Muscle of leg (tissue), 16 donors: ENCODE measurements at places on chromosomes 2 and 18.

GRCh38 chr2:118492335-118492734 is 355.1 kb downstream of the EN1 start:
- DNase-seq, result no peak

GRCh38 chr18:43819397-43819796 is 542.1 kb upstream of the SYT4 start:
- DNase-seq, result peak; percentile 16

GRCh38 chr2:173278794-173279526 is 75.7 kb upstream of the CDCA7 start:
- DNase-seq, result no peak

- no peak for DNase-seq
Observed at GRCh38 chr2:5763531-5763930, 71.3 kb downstream of the SOX11 start.

- DNase-seq, result peak; percentile 91
Observed at GRCh38 chr2:88709181-88709631, 17.7 kb downstream of the RPIA start.

DNA sequence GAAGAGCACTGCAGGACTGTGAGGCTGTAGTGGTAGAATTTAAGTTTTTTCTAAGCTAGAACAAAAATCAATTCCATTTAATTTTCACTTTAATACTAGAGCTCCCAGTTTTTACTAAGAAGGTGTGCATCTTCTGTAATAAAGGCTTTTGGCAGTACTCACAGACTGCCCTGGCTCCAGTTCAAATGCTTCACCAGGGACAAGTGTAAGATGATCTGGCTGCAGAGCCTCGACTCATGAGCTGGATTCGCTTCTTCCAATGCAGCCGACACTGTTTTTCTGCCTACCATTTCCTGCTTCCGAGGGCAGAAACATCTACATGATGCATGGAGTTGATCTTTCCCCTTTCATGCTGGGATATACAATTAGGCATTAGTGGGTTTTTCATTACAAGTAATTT is 87.0 kb downstream of the FARSB start:
- peak; percentile 80 for DNase-seq

GRCh38 chr18:37493352-37493935 is 72.2 kb downstream of the CELF4 start:
- no peak for DNase-seq

DNA sequence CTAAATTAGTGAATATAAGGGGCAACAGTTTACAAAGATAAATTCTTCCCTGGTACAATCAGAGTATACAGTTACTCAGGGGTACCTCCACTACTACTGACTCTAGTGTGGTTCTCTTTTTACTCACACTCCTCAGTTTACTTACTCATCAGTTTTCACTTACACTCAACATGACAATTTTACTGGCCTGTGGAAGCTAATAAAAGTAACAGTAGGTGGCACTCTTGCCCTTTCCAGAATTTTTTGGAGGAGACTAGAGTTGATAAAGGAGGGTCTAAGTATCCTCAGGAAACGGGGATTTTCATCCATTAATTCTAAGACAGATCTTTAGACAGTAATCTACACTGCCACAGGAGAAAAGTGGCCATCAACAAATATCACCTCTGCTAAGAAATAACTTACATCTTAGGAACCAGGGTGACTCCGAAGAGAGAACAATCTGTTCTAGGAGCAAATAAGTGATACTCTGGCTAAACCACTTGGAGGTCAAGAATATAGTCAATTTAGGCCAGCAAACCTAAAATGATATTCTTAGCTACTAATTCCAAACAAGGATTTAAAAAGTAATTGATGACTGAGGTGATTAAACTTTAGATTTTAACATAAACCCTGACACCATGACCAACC is 61.3 kb downstream of the ATL2 start:
- DNase-seq, result peak; percentile 74

- DNase-seq, result peak; percentile 19
Observed at GRCh38 chr2:48174503-48174902, 268.2 kb upstream of the FBXO11 start.

DNA sequence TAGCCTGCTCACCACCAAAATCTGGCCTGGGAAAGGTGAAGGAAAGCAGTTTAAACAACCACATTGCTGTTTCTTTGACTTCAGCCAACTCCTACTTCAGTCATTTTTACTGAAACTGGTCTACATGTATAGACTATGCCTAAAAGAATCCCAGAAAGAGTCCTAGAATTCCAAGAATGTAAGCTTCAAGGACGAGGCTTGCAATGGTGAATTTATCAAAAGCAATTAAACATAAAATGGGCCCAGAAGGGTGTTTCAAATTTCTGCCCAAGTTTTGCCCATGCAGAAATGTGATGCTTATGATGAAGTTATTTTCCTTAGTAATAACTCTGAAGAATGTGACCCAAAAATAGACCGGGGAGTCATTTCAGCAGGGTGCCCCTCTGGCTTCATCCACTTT is 16.6 kb downstream of the EN1 start:
- no peak for DNase-seq

DNA sequence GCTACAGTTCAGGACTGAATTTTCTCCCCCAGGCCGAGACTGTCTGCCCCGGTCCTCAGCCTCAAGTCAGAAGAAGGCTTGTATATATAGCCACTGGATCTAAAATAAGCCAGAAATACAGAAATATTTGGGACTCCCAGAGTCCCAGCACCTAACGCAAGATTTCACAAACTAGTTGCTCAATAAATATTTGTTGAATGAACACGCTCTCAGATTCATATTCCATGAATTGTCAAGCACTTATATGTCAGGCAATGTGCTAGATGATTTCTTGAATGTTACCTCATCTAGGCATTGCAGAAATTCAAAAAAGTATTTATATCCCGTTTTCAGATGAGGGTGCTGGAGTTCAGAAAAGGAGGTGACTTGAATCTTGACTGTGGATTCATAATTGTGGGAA is 163.7 kb upstream of the KLHL29 start:
- no peak for DNase-seq

DNA sequence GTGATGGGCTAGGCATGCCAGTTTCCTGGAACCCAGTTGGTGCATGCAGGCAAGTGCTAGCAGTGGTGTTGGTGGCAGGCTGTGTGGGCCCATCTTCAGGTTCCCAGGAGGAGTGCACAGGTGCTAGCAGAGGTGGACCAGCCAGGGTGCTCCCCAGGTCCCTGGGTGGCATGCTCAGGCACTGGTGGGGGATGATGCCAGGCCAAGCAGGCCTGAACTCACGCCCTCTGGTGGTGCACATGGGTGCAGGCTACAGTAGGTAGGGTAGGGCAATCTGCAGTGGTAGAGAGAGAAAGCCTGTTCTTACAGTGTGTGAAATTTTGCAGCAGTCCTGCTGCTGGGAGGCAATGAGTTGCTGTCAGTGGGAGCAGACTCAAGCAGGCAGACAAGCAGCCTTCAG is 1651.8 kb downstream of the DPP10 start:
- no peak for DNase-seq
